ENCODE measurements at places on chromosomes 2 and 18.

GRCh38 chr18:61896118-61896517 lies 3.3 kb upstream of the RNF152 start:
- no peak for DNase-seq

GRCh38 chr2:175418224-175418835 lies 236.8 kb upstream of the ATP5MC3 start:
- no peak for DNase-seq

- no peak for DNase-seq
Observed at GRCh38 chr2:17030047-17030446, 364.4 kb upstream of the CYRIA start.

GRCh38 chr2:102147935-102148334 lies 5.4 kb downstream of the IL1R1 start:
- no peak for DNase-seq

DNA sequence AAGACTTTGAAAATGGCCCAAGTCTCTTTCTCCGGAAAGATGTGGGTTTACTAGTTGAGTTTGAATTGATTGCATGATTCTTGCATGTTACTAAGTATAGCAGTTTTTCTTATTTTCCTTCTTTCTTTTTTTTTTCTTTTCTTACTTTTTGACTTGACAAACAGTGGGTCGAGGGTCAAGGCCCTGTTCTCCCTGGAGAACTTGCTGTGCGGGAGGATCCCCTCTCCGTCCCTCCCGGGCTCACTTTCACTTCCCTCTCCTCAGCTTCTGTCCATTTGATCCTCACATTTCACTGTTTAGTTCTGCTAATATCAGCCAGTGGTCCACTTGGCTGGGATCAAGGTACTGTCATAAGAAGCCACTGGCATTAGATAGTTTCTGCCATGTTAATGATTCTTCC lies 767.4 kb downstream of the TDRD15 start:
- no peak for DNase-seq

DNA sequence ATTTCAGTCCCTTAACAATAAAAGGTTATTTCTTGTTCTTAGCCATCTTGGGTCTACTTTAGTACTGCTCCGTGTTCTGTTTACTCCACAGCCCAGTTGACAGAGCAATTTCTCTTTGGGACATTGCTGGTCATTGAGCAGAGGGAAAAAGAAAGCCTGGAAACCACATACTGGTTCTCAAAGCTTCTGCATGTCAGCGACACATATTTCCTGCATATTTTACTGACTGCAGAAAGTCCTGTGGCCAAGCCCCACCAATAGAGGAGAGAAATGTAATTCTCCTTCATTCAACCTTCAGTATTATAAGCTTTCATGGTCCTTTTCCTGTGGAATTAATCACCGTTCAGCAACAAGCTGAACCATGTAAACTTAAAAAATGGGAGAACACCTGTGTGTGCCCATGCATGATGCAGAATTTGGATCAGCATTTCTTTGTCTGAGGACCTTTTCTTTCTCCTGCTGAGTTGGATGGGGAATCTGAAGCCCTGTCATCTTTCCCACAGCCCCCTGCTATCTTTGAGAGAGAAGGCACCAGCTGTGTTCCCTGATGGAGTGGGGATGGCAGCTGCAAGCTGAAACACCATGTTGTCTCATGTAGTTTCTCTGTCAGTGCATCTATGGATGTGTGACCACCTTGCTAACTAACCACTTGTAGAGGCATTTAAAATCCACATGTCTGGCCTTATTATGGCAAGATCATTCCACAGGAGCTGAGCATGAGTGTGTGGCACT lies 431.6 kb downstream of the MEIS1 start:
- no peak for DNase-seq

DNA sequence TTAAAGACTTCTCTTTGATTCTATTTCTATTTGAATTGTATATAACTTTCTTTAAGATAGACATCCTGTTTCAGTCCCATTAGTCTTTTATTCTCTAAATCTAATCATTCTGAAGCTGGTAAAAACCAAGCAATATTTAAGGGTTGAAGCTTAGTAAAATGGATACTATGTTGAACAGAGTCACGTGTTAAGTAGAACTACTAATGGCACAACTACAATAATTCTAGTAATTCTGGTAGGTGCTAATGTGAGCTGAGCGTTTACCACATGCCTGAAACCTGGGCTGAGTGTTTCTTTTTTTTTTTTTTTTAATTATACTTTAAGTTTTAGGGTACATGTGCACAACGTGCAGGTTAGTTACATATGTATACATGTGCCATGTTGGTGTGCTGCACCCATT lies 8.9 kb upstream of the AFF3 start:
- DNase-seq: no peak
